ENCODE measurements at places on chromosomes 12 and 14. TPM values are rescaled to one million over a fixed set of nuclear protein-coding genes. Genes with fewer than 3 reads are reported as not detected.

Gene HNF1A
- 0.08 TPM for polyA plus RNA-seq

DNA sequence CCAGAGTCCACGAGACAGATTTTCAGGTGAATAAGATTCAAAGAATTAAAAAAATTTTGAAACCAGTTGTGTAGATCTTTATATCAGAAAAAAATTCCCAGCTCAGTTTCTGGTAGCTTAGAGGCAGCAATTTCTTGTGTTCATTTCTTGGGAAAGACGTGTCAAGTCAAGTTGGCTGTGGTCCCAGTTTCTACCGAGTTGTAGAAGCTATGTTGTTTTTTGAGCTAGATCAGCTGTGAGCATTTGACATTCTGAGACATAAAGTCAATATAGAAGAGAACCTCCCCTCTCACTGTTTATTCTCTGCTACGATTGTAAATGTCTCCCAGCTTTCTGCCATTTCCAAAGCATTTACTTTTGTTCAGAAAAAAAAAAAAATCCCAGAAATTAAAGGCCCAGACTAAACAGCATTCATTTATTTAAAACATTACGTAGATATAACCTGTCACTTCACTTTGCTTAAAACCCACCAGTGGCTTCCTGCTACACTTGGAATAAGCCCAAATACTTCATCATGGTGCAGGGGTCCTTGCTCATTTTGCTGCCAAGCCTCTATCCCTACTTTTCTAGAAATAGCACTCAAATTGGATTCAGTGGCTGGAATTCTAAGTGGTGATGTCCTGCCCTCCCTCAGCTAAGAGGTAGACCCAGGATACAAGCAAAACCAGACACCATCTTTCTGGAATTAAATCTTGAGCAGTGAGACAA, 20.6 kb upstream of the PYGL start:
- peak; percentile 100 for DNase-seq

- DNase-seq = no peak
Observed at GRCh38 chr12:12501121-12501520, 61.5 kb downstream of the DUSP16 start.

Gene CCDC175
- 0.06 TPM for polyA plus RNA-seq

GRCh38 chr14:98766818-98767217, 505.2 kb downstream of the BCL11B start:
- no peak for DNase-seq

Gene RPL10L
- polyA plus RNA-seq = not detected

GRCh38 chr14:39315859-39316444, 82.2 kb downstream of the MIA2 start:
- DNase-seq = no peak

Gene GPR84
- 0.73 TPM for polyA plus RNA-seq

GRCh38 chr14:59126714-59127436, 61.6 kb upstream of the DAAM1 start:
- DNase-seq = peak; percentile 36

- no peak for DNase-seq
Observed at GRCh38 chr12:19801941-19802340, 362.6 kb downstream of the AEBP2 start.

Gene NXPH4
- polyA plus RNA-seq = 0.15 TPM

- DNase-seq = peak; percentile 44
Observed at GRCh38 chr12:65603438-65604351, 220.6 kb upstream of the HMGA2 start.

- no peak for DNase-seq
Observed at GRCh38 chr12:52612431-52613383, 5.7 kb downstream of the KRT73 start.

GRCh38 chr12:1840981-1841425, 20.6 kb downstream of the LRTM2 start:
- DNase-seq = peak; percentile 7

DNA sequence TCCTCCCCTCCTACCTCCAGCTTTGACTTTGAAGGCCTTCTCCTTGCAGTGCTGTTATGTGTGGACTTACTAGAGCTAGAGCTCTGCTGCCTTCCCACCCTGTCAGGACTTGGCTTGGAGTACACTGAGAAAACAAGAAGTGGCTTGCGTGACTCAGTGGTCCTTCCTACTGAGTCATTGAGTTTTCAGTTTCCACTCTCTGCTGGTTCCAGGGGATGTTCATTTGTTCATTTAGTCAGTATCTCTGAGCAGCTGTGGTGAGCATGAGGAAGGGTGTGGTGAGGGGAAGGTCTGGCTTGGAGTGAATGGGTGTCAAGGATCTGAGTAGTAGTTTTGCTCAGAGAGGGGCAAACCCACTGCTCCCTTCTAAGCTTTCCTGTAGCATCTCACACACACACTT, 17.2 kb upstream of the ELK3 start:
- no peak for DNase-seq

Gene CD27
- polyA plus RNA-seq = 1.5 TPM

- peak; percentile 45 for DNase-seq
Observed at GRCh38 chr12:753611-754472, 1.5 kb downstream of the WNK1 start.

DNA sequence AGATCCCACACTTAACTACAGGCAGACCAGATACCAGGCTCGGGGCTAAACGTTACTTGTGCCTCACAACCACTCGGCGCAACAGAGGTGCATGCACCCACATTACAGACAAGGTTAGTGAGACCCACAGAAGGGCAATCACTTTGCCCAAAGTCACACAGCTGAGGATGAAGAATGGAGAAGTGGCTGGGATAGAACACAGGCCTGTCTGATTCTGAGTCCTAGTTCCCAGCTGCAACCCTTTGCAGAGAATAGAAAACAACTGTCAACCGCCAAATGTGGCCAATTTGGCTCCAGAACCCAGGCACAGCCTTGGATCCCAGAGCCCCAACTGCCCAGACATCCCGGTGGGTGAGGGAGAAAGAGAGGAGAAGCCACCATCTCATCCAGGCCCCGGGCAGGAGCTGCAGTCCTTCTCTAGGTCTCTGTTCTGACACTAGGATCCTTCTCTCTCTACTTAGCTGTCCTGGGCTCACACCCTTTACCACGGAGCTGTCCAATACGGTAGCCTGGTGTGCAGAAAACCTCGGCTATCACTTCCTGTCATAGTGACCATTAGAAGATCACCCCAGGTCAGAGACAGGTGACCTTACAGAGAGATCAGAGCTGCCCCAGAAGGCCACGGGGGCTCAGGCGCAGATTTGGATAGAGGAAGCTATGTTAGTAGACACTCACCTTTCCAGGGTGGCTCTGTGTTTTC, 59.1 kb downstream of the FAM222A start:
- DNase-seq = peak; percentile 55

DNA sequence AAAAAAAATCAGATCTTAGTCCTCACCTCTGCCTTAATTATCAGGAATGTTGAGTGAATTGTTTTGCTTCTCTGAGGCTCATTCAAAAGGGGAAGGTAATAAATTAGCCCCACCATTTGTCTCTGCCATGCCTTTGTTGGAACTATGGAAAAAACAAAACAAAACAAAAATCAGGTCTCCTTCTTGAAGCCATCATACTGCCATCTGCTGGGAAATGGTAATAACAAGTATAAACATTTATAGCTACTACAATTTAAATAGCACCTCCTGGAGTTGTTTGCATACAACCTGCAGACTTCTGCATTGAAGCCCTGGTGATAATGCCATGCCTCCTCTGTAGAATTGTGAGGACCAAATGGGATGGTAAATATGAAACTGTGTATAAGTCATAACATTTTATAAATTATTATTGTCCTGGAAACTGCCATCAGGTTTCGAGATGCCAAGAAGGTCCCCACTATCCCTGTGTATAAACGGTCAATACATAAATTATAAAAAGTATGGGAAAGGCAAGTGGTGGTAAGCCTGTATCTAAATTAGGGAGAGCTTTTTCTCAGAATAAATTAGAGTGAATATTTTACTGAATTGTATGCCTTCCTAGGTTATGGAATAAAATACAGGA, 87.2 kb upstream of the FGD4 start:
- DNase-seq = no peak

GRCh38 chr12:57657744-57658143, 24.7 kb upstream of the B4GALNT1 start:
- DNase-seq = peak; percentile 70

GRCh38 chr14:55562135-55562534, 17.9 kb upstream of the KTN1 start:
- DNase-seq = no peak

GRCh38 chr12:75488553-75488952, 8.0 kb downstream of the GLIPR1 start:
- no peak for DNase-seq

Gene PRICKLE1
- polyA plus RNA-seq = 2.1 TPM

GRCh38 chr12:32334371-32334777, 65.0 kb upstream of the FGD4 start:
- DNase-seq = no peak

DNA sequence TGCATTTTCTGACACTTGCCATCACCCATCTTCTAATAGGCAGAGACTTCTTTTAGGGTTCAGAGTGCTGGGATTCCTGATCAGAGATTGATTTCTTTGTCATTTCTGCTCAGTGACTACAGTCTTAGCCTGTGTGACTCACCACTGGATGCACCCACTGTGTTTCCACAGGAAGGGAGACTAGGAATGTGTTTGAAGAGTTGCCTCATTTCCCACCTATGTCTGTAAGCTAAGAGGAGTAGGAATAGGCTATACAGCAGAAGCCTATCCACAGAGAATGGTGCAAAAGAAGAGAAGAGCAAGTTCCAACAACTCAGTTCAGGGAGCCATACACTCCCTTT, 60.2 kb upstream of the ACTN1 start:
- no peak for DNase-seq

DNA sequence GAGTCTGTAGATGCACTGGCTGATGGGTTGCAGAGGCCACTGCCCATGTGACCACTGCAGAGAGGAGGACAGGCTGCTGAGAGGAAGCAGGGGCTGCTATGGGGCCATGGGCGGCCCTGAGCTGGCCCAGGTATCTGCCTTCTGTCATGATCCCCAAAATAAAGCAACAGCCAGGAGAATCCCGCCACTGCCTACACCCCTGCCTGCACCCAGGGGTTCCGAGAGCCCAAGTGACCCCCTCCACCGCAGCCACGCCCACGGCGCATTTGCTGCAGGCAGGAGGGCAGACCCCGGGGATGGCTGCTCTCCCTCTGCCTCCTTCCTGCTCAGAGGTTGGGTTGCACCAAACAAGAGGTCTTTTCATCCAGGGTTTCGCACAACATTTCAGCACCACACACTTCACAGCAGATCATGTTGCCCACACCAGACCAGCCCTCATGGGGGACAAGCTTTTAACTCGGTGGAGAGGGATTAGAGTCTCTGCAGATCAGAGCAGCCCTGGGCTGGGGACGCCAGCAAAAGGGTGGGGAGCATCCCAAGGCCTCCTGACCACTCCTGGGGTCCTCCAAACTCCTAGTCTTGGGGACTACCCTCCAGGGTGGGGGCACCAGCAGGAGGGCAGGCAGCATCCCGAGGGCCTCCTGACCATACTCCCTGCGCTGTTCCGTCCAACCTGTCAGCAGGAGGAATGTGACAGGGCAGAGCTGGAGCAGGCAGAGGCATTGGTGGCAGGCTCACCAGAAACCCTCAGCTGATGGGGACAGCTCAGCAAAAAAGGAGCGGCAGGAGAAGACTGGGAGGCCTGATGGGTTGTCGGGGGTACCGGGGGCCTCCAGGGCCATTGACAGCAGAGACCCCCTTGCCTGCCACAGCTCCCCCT, 14.1 kb downstream of the CCDC85C start:
- no peak for DNase-seq

DNA sequence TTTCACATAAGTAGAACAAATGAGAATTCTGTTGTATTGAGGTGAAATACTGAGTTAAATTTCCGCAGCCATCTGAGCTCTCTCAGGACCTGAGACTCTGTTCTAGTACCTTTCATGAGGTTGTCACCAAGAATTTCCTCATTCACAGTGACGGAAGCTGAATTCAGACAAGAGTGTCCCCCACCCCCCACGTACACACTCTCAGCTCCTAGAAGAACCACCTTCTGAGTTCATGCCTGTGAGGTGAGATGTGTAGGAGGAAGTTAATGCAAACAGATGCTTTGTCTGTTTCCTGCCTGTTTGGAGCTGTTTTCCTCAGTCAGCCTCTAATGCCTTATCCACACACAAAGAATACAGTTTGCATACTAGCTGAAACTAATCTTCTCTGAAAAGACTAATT, 18.2 kb downstream of the BICDL1 start:
- no peak for DNase-seq

DNA sequence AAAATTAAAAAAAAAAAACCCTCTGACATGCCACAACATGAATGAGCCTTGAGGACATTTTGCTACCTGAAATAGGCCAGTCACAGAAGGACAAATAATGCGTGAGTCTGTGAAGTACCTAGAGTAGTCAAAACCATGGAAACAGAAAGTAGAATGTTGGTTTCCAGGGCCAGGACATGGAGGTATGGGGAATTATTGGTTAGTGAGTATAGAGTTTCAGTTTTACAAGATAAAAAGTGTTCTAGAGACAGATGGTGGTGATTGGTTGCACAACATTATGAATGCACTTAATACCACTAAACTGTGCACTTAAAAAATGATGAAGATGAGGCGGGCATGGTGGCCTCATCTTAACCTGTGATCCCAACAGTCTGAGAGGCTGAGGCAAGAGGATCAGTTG, 47.6 kb upstream of the ZFP36L1 start:
- no peak for DNase-seq

Gene GLS2
- 1.1 TPM for polyA plus RNA-seq

Gene TM9SF1
- polyA plus RNA-seq = 32.7 TPM

GRCh38 chr12:2613326-2614073, 181.3 kb upstream of the FKBP4 start:
- peak; percentile 74 for DNase-seq

Gene OR6C2
- not detected for polyA plus RNA-seq

Gene PTPN11
- 23.3 TPM for polyA plus RNA-seq

DNA sequence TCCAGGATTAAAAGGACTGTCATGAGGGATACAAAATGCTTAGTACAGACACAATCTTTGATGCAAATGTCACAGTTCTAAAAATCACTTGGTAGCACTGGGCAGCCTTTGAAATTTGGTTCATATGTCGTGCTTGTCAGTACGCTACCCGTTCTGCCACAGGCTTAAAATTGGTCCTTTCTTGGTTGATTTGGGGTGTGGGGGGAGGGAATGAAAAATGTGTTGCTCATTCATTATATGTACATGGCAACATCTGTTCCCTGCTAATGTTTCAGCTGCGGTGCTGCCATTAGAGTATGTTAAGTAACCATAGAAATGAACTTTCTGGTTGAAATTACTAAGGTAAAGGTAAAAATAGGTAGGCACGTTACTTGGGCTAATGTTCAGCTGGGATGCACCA, 155.4 kb upstream of the ARHGAP5 start:
- DNase-seq = no peak

Gene LDHB
- 551 TPM for polyA plus RNA-seq

- DNase-seq = peak; percentile 87
Observed at GRCh38 chr12:86670986-86671385, 414.8 kb upstream of the MGAT4C start.

- no peak for DNase-seq
Observed at GRCh38 chr12:54463034-54463433, 10.4 kb downstream of the GTSF1 start.

- no peak for DNase-seq
Observed at GRCh38 chr14:24849471-24849870, 200.5 kb downstream of the STXBP6 start.

Gene SPTB
- 1.2 TPM for polyA plus RNA-seq

- DNase-seq = no peak
Observed at GRCh38 chr14:69684461-69685217, 73.2 kb downstream of the SUSD6 start.

GRCh38 chr14:100654814-100655740, 67.9 kb upstream of the BEGAIN start:
- no peak for DNase-seq

- DNase-seq = no peak
Observed at GRCh38 chr12:100504804-100505203, 31.1 kb downstream of the NR1H4 start.

All from lung (tissue), 17 donors.